ENCODE measurements at places on chromosomes 6 and 20. TPM values are rescaled to one million over a fixed set of nuclear protein-coding genes. Genes with fewer than 3 reads are reported as not detected.

The TMEM244 gene
- total RNA-seq = 0.22 TPM

The MYH7B gene
- total RNA-seq = 21.7 TPM

The MEI4 gene
- total RNA-seq = under 0.01 TPM

The SCUBE3 gene
- total RNA-seq = 0.40 TPM

The SOX18 gene
- total RNA-seq = 2.2 TPM
